Mucosa of gallbladder (tissue), 1 donor: ENCODE measurements at places on chromosomes 16 and 17. TPM values are rescaled to one million over a fixed set of nuclear protein-coding genes. Genes with fewer than 3 reads are reported as not detected.

DNA sequence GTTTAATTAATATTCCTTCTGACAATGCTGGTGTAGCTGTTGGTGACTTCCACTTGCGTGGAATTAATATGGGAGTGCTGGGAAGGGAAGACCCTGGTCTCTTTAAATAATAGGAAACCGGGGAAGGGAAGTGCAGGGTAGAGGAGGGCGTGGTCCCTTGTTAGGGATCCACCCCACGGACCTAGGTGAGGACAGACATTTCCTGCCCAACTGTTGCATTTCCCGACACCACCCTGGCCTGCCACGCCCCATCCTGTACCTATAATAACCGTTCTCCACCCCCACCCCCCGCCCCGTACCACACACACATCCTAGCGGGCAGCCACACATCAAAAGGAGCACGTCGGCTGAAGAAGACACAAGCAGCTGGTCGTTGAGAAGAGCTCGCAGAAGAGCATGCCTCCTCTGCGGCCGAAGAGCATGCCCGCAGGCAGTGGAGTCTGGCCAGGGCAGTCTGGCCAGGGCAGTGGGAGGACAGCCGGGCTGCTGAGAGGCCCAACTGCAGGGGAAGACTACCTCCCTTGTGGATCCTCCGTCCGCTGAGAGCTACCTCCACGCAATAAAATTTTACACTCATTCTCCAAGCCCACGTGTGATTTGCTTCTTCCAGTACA, 36.8 kb upstream of the MMD start:
- DNase-seq = no peak

DNA sequence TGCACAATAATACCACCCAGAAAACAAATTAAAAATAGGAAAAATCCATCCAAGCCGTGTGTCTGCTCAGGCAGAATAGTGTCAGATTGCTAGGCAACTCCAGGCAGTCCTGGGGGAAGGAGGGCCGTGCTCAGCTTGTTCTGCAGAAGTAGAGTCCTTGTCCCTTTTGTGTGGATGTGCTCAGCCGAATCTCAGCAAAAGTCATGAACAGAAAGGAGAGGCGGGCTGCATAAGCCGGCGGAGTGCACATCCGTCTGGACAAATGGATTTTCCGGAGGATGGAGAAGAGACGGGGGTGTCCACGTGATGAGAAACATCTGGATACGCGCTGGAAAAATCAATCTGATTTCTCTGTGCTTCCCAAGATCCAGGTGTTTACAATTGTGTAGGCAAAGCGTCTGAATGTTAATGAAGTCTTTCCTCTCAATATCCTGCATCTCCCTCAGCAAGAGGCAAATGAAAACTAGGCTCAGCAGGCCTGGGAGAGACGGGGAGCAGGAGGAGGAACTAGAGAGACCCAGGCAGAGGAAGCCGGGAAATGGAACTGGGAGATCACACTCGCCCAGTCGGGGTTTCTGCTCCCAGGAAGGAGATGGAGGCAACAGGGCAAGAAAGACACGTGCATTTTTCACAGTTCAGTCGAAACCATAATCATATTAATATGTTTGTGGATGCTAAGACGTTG, 7.7 kb upstream of the RBFOX3 start:
- DNase-seq = no peak

- no peak for DNase-seq
Observed at GRCh38 chr17:72510351-72511016, 389.7 kb downstream of the SOX9 start.

CSF3 gene
- total RNA-seq = not detected

DNA sequence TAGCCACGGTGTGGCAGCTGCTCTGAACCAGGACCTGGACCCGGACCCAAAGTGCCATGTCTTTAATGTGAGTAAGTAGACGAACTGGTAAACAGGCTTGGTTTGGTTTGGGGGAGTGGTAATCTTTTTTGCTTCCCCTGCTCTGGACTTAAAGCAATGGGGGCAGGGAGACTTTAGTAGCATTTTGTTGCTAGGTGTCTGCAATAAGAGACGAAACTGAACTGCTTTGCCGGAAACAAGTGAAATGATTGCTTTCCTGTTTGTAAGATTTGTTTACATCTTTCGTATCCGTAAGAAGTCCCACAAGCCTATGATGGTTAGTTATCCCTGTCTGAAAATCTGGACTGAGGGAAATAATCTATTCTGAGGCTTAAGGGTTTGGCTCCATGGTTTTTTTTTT, 21.5 kb downstream of the PRCD start:
- DNase-seq = no peak

DNA sequence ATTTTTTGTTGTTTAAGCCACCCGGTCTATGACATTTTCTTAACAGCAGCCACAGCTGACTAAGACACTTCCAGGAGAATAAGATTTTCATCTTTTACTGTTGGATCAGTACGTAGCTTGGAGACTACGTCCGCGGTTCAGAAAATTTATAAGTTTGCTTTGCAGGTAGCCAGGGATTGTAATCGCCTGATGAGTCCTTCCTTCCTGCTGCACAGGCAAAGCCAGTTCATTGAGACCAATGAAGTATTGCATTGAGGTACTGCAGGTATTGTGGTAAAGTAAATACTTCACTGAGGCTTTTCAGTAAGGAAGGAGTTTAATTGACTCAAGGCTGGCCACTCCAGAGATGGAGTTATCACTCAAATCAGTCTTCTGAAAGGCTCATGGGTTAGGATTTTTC, 269.4 kb upstream of the ELAC2 start:
- DNase-seq = no peak

GRCh38 chr17:31320241-31320640, 1.2 kb downstream of the EVI2A start:
- DNase-seq = no peak

KRTAP3-2 gene
- not detected for total RNA-seq

CASKIN1 gene
- total RNA-seq = 0.58 TPM

GRCh38 chr16:67780847-67781564, 25.4 kb downstream of the RANBP10 start:
- peak; percentile 22 for DNase-seq

PPL gene
- total RNA-seq = 62.2 TPM

NME3 gene
- total RNA-seq = 129 TPM

VTN gene
- 424 TPM for total RNA-seq

DNA sequence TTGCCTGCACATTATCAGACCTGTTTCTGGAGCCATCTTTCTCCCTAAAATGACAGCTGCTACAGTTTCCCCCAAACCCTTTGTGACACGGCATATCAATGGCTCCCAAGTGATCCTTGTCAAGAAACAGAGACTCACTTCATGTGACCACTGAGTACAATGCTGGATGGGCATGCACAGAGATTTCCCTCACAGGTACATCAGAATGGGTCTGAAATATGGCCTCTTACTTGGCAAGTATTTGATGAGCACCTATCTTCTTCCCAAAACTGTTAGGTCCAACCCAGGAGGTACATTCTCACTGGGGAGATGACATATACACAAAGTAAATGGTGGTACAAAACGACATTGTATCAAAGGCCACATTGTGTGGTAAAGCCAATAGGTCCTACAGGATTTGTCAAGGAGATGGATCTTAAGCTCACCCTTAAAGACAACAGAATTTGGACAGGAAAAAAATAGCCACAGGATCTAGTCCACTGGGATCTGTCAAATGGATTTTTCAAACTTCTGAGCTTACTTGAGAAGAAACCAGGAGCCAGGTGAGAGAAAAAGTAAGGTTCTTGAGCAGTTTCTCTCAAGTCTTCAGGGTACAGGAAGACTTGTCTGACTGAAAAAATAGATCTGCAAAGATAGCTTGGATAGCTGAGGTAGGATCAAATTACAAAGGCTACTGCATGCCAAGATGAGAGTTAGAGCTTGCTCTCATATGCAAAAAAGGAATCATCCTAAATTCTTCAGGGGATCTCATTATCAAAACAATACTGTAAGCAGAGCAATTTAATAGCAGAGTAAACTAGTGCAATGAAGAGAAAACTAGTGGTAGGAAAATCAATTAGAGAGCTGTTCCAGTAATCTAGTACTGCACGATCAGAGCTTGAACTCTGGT, 28.8 kb downstream of the RNF43 start:
- no peak for DNase-seq

DNA sequence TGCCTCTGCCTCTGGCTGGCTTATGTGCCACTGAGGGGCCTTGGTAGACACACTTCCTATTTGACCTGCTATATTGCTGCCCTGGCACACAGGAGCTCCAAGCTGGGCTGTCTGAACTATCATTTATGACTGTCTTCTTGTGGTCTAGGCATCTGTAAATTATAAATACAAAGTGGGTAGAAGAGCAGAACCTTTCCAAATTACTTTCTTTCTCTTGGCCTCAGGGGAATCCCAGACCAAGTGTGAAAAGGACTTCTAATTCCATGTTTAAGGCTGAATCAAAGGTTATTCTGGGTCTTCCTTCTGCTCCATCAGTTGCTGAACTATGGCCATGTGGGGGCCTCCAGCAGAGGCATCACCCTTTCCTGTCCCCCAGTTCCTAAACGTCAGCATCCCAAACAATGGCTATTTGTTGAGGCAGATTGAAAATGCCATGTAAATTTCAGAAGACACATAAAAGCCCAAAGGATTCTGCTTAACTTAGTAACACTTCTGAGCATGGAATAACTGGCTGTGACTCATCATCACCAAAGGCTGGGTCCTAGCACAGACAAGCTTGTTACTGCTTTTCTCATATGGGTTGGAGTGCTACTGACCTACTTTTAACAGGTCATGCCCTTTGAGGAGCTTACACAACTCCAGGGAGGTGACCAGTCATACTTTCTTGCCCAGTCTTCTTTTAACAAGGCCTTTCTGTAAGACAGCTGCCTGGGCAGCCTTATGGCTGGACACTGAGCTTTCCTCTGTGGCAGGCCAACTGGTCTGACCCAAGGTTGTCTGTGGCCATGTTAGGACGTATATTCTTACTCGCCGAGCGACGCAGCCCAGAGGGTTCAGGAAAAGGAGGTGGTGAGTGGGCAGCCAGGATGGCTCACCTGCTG, 154.8 kb downstream of the VPS53 start:
- no peak for DNase-seq

GRCh38 chr16:76035689-76036088, 241.5 kb upstream of the CNTNAP4 start:
- DNase-seq = no peak

OMG gene
- 2.3 TPM for total RNA-seq

GRCh38 chr17:68612923-68613292, 11.7 kb upstream of the FAM20A start:
- no peak for DNase-seq

DNA sequence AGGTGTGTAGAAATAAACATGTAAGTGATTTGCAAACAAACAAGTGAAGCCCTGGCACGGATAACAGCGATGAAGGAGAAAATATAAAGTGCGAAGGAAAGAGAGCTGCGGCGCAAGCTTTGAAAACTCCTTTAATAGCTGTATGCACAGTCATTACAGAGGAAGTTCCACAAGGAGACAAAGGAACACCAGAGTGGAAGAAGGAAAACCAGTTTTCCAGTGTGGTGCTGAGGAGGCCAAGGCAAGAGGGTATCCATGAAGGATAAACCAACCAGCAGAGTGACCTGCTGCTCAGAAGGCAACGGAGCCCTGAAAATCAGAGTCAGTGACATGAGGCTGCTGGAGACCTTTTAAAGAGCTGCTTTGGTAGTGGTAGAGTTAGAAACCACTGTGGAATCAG, 24.4 kb downstream of the METTL16 start:
- no peak for DNase-seq

GRCh38 chr17:44094701-44095387, 24.3 kb downstream of the G6PC3 start:
- DNase-seq = no peak

DNA sequence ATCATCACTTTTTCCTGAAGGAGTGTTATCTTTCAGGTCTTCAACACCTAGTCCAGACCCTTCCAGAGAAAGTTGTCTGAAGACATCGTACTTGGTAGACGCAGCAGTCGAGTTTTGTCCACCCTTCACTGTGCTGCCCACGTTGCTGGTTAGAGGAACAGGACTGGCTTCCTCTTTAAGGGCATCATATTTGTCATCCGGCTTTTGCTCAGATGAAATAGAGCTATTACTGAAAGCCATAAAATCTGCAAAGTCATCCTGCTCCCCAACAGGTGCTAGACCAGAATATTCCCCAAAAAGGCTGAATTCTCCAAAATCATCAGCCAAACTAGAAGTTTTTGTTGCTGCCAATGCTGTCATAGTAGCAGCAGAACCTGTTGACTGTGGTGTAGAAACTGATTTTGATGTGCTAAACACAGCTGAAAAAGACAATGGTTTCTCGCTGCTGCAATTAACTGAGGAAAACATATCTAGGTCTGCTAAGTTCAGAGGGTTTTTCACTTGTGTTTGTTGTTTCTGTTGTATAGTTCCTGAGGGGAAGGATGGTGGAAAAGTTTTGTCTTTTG, 55.7 kb downstream of the SYNRG start:
- no peak for DNase-seq

DNA sequence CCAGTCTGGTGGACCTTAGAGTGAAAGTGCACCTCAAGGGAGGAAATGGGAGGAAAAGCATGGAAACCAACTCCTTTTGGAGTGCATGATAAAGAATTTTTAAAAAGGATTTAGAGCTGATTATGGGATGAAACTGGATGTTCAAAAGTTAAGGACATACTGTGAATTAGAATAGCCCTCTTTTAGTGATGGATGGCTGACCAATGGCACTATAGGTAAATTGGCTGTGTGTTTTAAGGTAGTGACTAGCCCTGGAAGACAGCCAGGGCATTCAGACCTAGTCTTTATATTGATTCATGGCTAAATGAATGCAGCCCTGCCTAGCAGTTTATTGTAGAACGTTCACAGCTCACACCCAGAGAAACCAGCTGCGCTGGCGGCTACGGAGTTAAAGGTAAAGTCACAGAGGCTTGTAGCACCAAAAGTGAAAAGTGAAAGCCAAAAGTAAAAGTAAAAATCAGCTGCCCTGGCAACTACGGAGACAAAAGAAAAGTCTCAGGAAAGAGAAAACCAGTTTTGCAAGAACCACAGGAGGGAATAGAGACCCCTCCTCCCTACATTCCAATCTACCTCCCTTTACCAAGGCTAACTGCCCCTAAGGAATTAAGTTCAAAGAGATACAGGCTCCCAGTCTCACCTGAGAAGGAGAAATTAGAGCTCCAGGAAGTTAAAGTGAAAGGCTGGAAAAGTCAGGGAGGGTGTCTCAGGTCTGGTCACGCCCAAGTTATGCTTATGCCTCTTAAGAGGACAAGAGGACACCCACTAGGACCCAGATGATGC, 21.8 kb downstream of the ACSM1 start:
- DNase-seq = peak; percentile 71

- DNase-seq = peak; percentile 80
Observed at GRCh38 chr16:11198828-11199227, 57.2 kb downstream of the SOCS1 start.

DNA sequence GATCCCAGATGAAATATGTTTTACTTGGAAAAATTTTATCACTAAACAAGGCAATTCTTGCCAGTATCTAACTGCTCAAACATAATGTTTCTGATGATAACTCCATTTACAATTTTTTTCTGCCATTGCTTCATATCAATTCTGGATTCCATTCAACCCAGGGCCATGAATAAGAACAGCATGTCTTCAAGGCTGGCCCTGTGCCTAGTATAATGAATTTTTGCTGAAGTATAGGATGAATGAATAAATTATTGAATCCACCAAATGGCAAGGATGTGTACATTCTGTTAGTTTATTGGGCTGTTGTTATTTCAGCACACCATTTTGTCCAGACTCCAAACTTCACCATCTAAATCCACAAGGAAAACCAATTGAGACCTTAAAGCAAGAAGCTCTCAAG, 414.7 kb downstream of the HS3ST3B1 start:
- no peak for DNase-seq

GRCh38 chr17:69763503-69763902, 311.5 kb upstream of the KCNJ16 start:
- DNase-seq = no peak

TMC8 gene
- 16.2 TPM for total RNA-seq

GRCh38 chr17:80352991-80353665, 61.8 kb upstream of the ENDOV start:
- no peak for DNase-seq

- DNase-seq = no peak
Observed at GRCh38 chr17:42272162-42272907, 3.9 kb downstream of the STAT5B start.
